ENCODE measurements at places on chromosomes 7 and 10.

DNA sequence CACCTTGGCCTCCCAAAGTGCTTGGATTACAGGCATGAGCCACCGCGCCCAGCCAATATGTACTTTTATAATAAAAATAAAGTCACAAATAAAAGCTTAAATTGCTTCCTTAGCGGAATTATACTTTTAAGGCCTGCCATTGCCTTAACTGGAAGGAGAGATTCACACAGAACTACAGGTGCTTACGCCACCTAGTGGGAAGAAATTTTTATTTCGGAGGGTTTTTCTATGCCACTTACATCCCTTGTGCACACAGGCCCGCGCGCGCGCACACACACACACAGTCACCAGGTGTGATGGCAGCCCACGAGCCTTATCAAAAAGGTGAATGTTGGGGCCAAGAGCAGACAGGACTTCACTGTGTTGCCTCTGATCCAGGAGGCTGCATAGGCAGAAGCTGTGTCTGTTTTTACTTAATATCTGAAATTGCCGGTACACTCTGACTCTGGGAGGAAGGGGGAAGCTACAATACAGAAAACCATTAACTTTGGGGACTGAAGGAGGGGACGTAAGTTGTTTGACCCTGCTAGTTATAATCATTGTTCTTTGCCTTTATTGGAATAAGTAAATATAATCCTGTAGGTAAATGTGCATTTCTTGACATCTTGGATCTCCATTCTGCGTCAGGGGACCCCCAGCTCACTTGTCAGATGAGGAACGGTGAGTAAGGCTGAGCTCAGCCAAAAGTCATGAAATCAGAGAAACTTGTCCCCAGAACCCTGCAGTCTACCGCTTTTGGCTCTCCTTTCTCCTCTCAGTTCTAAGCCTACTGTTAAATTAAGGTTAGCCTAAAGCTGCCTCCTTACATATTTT, 87.1 kb downstream of the SLC16A9 start:
- peak; percentile 79 for DNase-seq

GRCh38 chr7:79770063-79770462, 316.6 kb upstream of the MAGI2 start:
- no peak for DNase-seq

GRCh38 chr7:1862560-1862959, 192.5 kb downstream of the ELFN1 start:
- no peak for DNase-seq

DNA sequence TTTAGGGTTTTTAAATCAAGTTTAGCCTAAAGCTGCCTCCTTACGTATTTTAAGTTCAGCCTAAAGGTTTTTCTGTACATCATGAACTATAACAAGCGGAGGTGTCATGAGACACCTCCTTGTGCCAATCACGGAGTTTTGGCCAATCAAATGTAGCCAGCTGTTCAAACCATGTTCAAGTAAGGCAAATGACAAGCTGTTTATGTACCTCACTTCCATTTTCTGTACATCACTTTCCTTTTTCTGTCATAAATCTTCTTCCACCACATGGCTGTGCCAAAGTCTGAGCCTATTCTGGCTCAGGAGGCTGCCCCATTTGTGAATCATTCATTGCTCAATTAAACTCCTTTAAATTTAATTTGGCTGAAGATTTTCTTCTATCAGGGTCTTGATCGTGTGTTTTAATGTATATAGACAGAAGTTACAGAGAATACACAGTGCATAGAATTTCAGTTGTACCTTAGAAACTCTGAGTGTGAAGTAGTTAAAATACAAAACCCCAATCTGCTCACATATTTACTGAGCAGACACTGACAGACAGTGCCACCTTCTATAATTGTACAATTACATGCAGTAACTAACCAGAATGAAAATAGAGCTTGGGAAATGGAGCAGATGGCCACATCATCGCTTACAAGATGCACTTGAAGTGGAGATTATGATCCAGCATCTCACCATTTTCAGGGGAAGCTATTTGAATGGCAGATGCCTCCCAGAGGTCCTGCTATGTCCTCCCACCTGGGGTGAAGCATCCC, 76.9 kb upstream of the LANCL2 start:
- DNase-seq = no peak

DNA sequence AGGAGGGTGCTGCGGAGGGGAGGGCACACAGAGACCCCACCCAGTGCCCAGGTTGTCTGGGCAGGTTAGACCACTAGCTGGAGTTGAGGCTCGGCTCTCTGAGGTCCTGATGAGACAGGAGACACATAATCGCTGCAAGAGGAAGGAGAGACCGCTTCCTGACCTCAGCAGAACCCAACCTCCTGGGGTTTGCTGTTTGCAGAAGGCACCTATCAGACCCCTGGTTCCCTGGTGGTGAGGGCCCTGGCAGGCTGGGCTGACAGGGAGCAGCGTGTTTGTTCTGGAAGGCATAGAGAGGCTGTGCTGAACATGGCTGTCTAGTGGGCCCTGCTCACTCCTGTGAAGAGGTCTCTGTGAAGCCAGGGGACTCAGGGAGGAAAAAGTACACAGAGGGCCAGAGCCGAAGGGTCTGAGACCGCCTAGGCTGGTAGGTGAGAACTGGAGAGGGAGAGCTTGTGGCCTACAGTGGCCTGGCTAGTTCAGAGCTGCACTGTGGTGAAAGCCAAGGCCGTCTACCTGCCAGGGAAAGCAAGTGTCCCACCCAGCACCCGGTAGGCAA, 39.4 kb upstream of the NPFFR1 start:
- peak; percentile 65 for DNase-seq

DNA sequence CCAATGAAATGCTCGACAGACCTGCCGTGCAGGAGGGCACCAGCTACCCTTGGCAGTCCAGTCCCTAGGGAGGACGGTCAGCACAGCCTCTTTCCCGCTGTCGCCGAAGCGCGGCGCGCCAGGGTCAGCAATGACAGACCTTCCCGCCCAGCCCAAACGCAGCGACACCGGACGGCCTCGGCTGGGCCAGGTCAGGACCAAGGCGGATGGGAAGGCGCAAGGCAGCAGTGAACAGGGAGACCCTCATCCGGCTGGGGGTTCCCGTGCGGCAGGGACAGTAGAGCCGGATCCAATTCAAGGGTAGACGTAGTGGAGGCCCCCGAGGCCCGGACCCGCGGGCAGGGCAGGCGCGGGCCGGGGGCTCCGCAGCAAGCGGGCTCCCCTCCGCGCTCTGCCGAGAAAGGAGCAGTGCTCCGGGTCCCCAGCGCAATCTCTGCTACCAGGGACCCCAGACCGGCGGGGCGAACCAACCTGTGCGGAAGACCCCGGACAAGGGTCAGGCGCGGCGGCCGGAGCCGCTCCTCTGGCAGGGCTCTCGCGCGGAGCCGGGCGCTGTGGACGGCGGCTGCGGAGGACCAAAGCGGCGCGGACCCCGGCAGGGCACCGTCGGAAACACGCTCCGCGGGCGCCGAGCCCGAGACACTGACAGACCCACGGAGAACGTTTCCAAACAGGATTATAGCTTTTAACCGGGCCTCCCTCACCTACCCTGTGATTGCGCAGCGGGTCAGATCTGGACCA, at the start of gene SEC31B:
TSS of gene SEC31B (minus strand) at position 551 of the 741 bp plus-strand sequence. CDS start 2,909 bp downstream, outside the sequence.
- DNase-seq = no peak

DNA sequence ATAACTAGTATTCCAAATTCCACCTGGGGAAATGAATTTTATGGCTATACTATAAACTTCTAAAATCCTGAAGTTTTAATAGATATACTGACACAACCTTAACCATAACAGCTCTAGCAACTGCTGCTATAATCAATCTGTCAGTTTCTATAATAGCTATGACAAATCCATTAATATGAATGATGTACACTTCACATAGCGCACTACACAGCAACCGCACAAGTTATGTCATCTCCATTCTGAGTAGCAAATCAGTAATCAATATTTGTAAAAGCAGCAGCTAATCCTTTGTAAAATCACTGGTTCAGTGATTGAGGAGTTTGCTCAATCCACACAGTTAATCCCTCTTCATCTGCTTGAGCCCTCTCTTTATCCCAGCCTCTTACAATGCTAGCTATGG, 105.3 kb downstream of the SKAP2 start:
- DNase-seq = no peak
